Left renal cortex interstitium (tissue), 4 donors: ENCODE measurements at places on chromosomes 16 and 17.

DNA sequence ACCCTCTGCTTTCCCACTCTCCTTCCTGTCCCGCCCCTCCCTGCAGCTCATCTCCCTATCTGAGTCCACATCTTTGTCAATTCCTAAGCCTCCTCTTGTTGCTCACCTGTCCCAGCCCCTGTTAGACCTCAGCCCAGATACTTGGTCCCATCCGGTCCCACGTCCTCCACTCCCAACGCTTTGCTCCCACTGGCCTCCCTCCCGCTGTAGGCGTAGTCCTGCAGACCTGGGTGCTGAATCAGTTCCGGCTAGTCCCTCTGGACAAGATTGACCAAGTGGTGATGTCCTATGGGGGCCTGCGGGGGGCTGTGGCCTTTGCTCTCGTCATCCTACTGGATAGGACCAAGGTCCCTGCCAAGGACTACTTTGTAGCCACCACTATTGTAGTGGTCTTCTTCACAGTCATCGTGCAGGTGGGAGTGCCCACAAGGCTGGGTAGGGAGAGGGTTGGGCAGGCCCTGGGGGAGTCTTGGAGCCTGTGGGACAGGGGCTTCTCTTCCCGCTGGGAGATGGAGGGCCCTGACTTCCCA is 8.0 kb downstream of the SLC9A5 start:
- no peak for DNase-seq

DNA sequence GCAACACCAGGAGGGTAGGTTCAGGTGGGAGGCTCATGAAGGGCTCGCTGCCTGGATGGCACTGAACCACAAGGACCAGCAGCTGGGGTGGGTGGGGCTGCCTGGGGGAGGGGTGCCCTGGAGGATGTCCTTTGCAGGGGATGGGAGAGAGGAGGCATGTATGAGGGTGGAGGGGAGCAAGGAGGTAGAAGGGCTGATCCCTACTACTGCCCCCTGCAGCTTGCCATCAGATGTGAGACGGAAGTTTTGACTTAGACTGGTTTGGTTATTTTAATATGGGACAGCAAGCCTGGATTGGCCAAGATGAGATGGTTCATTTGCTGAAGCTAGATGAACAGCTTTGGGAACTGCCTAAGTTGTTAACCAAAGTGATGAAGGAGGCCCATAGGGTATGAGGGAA is 115.9 kb downstream of the SEC14L1 start:
- DNase-seq, result no peak

- DNase-seq, result no peak
These were observed 8.7 kb upstream of the KAT7 start for GRCh38 chr17:49779739-49780231.

- DNase-seq, result no peak
These were observed 26.4 kb upstream of the NXPH3 start for GRCh38 chr17:49549311-49549605.

DNA sequence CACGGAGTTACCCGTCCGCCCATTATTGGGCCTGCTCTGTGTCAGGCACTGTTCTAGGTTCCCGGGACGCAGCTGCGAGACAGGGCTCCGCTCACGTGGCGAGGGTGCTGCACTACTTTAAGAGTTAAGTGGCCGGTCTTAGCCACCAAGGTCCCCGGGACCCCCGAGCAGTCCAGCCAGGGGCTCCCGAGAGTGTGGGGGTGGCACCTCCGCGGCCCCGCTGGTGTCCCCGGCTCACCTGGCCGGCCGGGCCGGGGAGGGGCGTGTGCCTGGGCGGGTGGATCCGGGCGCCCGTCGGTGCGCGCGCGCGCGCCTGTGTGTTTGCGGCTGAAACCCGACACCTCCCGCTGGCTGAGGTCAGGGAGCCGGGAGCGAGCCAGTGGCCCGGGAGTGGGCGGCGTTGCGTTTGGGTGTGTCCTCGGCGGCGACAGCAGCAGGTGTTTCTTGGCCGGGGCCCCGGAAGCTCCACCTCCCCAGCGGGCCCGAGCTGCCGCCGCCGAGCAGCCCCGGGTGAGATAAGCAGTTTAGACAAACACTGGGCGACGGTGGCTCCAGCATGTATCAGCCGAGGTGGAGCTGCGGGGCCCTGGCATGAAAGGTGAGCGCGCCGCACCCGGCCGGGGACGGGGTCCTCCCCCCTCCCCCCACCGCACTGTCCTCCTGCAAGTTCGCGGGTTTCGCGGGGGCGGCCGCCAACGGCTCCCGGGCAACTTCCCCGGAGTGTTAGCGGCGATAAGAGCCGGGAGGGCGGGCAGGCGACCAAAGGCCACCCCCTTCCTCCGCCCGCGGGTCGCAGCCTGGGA is at the start of gene GSE1:
Gene GSE1, plus strand, starts transcription at position 522 of the 803 bp plus-strand sequence. Its CDS starts 70 bp downstream, at position 592.
- DNase-seq, result peak; percentile 84

DNA sequence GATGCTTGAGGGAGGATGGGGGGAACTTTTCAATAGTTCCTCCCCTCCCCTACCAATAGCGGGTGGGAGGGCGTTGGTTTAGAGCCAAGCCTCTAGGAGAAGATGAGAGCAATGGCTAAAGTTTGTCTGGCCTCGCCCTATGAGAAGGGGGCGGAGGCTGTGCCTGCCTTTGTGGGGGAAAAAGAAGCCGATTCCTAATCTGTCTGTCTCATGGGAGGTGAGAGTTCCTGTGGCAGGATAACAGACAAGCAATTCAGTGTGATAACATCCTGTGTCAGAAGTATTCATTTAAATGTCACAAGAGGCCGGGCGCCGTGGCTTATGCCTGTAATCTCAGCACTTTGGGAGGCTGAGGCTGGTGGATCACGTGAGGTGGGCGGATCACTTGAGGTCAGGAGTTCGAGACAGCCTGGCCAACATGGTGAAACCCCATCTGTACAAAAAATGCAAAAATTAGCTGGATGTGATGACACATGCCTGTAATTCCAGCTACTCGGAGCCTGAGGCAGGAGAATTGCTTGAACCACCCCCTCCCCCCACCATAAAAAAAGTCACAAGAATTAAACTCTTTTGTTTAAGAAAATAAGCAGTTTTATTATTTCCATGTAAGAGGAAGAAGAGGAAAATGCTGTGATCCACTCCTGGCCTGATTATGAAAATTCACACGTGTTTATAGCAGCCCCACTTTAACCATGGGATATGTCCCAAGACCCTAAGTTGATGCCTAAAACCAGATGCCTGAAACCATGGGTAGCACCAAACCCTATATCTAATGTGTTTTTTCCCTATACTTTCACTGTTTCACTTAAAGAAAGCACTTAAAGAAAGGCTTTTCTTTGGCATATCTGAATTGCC is 1.7 kb downstream of the SLFN5 start:
- no peak for DNase-seq

- DNase-seq, result no peak
These were observed 2.9 kb downstream of the ABCA3 start for GRCh38 chr16:2337431-2338296.

GRCh38 chr16:24544640-24545039 is 5.3 kb downstream of the RBBP6 start:
- DNase-seq, result no peak

GRCh38 chr17:57747221-57748017 is 2.3 kb upstream of the CCDC182 start:
- DNase-seq, result no peak

- DNase-seq, result no peak
These were observed 5.9 kb downstream of the GAS7 start for GRCh38 chr17:10192461-10192860.

GRCh38 chr17:29847527-29848400 is 82.3 kb downstream of the SSH2 start:
- no peak for DNase-seq

DNA sequence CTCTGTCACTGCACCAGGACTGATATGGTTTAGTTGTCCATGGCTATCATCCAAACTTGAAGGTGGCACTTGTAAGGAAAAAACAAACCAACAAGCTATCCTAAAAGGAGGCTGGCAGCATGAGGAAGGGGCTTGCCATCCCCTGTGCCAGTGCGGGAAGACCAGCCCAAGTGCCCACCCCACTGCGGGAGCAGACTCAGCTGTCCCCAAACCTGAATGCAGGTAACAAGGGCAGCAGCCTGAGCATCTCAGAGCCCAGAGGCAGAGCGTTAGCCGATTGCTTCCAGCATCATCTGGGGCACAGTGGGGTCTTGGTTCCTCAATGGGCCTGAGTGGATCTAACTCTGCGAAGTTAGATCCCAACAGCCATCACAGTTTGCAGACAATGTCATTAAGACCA is 29.2 kb upstream of the C16orf78 start:
- DNase-seq, result no peak
